ENCODE measurements at places on chromosomes 16 and 17.

- DNase-seq: no peak
Measured at GRCh38 chr16:54957403-54958166, 26.9 kb downstream of the IRX5 start.

DNA sequence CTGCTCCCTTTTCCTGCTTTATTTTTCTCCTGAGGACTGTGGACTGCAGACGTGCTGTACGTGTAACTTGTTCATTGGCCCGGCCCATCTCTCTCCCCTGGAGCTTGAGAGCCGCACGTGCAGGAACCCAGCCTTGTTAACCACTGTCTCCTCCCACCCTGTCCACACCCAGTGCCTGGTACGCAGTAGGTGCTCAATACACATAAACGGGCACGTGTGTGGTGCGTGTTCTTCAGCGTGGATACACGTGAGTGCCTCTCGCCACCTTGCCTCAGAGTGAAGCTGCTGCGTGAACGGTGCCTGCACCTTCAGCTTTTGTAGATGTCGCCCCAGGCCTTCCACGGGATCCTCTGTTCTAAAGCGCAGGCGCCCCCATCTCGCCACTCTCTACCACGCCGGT, 96.3 kb upstream of the CHMP6 start:
- no peak for DNase-seq

- no peak for DNase-seq
Measured at GRCh38 chr17:73589363-73589980, 54.8 kb downstream of the SDK2 start.

GRCh38 chr17:78411241-78411857, 32.9 kb downstream of the PGS1 start:
- DNase-seq: no peak

DNA sequence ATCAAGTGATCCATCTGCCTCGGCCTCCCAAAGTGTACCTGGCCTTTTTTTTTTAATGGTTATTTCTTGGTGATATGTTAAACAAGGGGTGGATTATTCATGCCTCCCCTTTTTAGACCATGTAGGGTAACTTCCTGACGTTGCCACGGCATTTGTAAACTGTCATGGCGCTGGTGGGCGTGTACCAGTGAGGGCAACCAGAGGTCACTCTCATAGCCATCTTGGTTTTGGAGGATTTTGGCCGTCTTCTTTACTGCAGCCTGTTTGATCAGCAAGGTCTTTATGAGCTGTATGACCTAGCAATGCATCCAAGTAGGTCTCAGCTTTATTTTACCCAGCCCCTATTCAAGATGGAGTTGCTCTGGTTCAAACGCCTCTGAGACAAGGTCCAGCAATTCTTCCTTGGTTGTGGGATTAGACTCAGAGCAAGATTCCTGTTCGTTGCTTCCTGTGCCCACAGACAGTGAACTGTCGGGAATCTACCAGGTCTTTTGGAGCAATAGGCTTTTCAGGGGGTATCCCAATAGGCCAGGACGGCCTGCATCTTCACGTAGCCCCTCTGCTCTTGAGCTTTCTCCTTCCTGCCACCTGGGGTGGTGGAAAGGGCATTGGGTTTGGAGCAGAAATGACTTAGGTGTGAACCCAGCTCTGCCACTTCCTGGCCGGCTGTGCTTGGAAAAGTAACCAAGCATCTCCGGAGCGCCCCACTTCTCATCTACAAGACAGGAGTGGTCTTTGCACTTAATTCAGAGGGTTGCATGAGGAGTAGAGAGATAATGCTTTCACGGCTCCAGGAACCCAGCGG, 52.9 kb upstream of the SEC14L1 start:
- DNase-seq: no peak

DNA sequence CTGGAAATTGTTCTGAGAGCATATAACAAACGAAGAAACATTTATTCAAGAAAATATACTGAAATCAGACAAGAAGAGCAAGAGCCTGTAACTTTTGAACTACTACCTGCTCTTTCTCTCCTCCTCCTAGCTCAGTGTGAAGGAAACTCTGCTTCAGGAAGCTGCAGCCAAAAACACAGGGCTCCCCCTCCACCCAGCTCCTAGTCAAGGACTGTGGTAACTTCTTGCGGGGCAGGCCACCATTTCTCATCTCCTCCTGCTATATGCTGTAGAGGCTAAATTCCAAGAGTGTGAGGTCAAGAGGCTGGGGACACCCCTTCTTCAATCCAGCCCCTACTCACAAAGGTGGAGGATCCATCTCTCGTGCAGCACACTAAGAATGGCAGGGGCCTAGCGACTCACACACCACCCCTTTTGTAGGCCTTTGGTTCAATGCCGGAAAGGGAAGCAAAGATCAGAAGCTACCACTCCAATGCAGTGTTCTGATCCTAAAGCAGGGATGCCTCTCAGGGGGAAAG, 74.6 kb downstream of the ITFG1 start:
- no peak for DNase-seq

GRCh38 chr16:70685938-70686375, at the start of gene MTSS2:
Gene MTSS2, minus strand, starts transcription at chr16:70686053. Its CDS starts 262 bp downstream, at chr16:70685791.
- peak; percentile 58 for DNase-seq

GRCh38 chr17:65750166-65750565, 188.7 kb upstream of the AXIN2 start:
- DNase-seq: no peak

GRCh38 chr17:78357177-78357586, 2.7 kb downstream of the SOCS3 start:
- DNase-seq: peak; percentile 38

DNA sequence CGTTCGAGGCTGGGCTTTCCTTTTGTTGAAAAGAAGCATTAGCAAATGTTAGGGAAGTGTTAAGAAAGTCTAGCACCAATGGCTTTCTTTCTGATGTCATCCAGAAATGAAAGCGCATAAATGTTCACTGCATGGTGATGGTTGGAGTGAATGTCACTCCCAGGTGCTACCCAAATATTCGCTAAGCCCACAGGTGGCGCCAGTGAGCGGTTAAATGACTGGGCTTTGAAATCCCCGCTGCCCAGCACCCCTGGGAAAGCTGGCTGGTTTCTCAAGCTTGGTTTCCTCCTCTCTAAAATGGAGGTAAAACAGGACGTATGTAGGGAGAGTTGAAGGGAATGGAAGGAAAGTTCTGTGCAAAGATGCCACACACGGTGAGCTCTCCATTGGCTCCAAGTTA, 104.4 kb downstream of the IRX5 start:
- no peak for DNase-seq

- DNase-seq: no peak
Measured at GRCh38 chr17:77874303-77875050, 84.0 kb upstream of the TNRC6C start.

DNA sequence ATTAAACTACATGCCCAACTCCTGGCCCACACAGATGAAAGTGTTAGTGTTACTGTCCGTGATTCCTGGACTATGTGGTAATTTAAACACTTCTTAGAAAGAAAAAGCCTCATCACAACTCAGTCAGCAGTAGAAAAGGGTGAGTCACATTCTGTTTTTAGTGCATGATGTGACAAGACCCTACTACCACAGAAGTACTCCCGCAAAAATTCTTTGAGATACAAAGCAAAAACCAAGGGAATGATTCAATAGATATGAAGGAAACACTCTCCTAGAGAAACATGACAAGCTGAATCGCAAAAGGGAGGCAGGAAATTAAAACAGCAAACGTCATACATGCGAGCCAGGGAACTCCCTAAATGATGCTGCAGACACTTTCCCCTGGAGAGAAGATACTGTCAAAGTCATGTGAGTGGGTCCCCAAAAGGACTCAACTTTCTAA, 14.4 kb downstream of the SNN start:
- DNase-seq: no peak

GRCh38 chr17:2266865-2267228, 36.7 kb downstream of the SMG6 start:
- DNase-seq: no peak

DNA sequence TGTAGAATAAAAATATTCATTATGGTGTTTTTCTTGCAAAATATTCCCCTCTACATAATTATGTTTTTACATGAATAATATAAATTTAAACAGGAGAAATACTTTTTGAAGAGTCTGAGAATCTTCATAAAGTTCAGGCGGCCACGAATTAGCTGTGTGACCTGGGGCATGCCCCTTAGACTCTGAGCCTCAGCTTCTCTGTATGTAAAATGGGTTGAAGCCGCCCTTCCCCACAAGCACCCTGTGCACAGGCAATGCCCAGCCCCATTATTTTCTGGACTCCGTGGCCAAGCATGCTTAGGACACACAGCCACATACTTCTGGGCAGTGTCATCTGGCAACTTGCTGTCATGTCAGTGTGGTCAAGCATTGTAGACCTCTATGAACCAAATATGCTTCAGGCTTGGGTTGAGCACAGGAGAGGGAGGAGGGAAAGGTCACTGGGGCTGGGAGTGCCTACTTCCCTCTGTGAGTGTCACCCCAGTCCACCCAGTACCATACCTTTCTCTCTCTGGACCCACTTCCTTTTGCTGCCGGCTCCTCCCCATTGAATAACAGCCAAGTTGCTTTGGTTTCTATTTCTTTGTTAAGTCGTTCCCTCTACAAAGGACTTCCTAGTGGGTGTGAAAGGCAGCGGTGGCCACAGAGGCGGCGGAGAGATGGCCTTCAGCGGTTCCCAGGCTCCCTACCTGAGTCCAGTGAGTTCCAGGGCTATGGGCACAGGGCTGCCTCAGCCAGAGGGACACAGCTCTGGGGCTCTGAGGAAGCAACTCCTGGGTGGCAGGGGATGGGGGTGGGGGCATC, at the start of gene LGALS9:
Gene LGALS9 (plus strand): TSS at position 582 of the 804 bp plus-strand sequence. CDS start 78 bp downstream, at position 660.
- peak; percentile 57 for DNase-seq

GRCh38 chr17:71480099-71480498, 640.7 kb upstream of the SOX9 start:
- DNase-seq: no peak

DNA sequence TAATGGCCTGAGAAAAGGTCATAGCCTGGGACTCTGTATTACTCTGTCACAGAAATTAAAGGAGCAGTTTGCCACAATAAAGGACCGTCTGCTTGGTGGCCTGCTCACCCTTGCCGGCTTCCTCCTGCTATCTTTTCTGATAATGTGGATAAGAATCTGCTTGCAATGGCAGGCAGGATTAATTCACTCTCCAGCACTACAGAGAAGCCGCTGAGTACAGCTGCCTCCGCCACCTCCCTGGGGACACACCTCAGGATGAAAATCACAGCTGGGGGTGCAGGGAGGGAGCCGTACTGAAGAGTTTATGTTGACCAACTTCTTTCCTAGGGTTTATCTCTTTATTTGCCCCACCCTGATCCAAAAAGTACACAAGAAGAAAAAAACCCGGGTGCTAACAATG, 245.9 kb upstream of the RPL38 start:
- DNase-seq: no peak

DNA sequence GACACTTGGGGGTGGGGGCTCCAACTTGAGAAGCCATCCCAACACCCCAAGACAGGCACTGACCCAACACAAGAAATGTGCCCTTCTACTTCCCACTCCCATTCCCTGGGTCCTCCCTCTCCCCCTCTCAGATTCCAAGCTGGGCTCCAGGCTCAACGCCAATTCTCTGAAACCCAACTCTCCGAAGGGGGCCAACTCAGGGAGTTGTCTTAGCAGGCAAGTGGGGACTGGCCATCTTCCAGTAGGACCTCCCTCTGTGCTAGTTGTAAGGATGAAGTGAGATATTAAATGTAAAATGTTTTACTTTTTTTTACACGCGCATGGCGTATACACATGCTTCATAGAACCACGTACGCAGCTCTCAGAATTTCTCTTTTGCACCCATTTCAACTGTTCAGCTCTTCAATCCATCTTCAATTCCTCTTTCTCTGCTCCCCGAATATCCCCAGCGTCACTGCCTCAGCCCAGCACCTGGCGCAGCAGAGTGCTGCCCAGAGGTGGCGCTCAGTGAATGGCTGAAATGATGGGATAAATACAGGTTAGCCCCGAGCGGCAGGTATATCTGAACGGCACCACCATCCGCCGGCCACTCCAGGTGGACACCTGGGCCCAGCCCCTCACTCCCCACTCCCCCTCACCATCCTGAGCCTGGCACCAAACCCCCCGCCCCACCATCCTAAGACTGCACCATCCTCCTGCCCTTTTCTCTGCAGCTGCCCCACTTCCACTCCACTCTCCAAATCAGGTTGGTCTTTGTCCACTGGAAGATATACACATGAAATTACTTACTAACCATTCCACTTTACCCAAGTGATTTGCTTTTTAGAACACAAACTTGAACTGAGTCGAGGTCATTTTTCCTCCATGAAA, 43.9 kb upstream of the TNRC6C start:
- no peak for DNase-seq

GRCh38 chr17:66724581-66725341, 110.2 kb upstream of the CACNG5 start:
- no peak for DNase-seq

DNA sequence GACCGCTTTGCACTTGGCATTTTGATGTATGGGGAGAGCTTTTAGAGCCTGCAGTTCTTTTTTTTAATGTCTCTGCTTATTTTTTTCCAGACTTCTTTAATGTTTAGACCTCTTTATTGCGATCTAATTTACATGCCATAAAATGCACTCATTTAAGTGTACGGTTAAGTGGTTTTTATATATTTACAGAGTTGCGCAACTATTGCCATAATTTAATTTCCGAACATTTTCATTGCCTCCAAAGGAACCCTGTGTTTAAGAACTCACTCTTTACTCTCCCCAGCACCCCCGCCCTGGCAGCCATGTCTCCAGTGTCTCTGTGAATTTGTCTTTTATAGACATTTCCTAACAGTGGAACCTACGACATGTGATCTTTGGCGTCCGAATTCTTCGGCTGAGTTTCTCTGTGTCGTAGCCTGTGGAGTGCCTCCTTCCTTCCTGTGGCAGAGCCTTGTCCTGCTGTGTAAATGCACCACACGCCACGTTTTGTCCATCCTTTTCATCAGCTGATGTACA, 24.0 kb downstream of the ZNF750 start:
- no peak for DNase-seq

GRCh38 chr17:62627904-62628633, 599 bp downstream of the MRC2 start:
- no peak for DNase-seq
